ENCODE measurements at places on chromosomes 6 and 20. TPM values are rescaled to one million over a fixed set of nuclear protein-coding genes. Genes with fewer than 3 reads are reported as not detected.
A peak's percentile ranks its signal among the peaks of the same experiment; 100 is the strongest.

DNA sequence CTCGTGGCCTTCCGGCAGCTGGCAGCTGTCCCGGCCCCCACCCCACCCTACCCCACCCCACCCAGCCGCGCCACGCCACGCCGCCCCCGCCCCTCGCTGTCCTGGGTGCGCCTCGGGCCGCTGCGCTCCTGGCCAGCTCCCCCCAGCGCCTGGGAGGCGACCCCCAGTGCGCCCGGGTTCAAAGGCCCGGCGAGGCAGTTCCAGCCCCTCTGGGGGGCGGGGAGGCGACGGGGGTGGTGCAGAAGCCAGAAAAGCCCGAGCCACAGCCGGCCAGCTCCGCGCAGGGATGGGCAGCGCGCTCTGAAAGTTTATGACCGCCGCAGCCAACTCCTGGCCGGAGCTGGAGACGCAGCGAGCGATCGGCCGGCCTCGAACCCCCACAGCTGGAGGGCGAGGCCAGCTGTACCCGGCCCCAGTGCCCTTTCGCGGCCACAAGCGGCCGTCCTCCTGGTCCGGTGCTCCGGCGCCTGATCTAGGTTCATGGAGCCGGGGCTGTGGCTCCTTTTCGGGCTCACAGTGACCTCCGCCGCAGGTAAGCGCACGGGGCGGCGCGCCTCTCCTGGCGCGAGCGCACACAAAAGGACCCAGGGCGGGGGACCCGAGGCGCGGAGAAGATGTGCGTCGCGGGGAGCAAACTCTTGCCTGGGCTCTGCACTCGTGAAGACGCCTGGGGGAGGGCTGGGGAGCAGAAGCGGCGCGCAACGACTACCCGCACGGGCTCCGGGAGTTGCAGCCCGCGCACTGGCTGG, at the start of gene EDN3:
TSS of gene EDN3 (plus strand) at position 279 of the 749 bp plus-strand sequence. CDS start at position 481, 202 bp downstream.
- DNase-seq, result peak; percentile 57
- no peak within 1 kb of the TSS for H3K27ac ChIP-seq
- 0 out of 2 replicates have a peak, but pooled peaks cover 2% of the 10 kb centered on the region for H3K4me1 ChIP-seq
- H3K27me3 ChIP-seq, result peaks cover 76% of the 10 kb centered on the region

GRCh38 chr20:59323731-59324130, 23.3 kb downstream of the EDN3 start:
- no peak for DNase-seq
- no peak overlapping the region for H3K27ac ChIP-seq
- no peak overlapping the region for H3K4me3 ChIP-seq
- H3K27me3 ChIP-seq, result peaks cover 4% of the 10 kb centered on the region
- H3K4me1 ChIP-seq, result no peaks in the 10 kb centered on the region
- no peaks in the 10 kb centered on the region for H3K36me3 ChIP-seq

SIRPG gene
- total RNA-seq, result not detected

ARG1 gene
- total RNA-seq, result 0.53 TPM

GRCh38 chr6:133115946-133116345, 125.2 kb upstream of the EYA4 start:
- 0 out of 2 replicates have a peak, but pooled peaks cover 3% of the 10 kb centered on the region for H3K36me3 ChIP-seq
- H3K4me3 ChIP-seq, result no peak overlapping the region
- H3K27ac ChIP-seq, result no peak overlapping the region

DNA sequence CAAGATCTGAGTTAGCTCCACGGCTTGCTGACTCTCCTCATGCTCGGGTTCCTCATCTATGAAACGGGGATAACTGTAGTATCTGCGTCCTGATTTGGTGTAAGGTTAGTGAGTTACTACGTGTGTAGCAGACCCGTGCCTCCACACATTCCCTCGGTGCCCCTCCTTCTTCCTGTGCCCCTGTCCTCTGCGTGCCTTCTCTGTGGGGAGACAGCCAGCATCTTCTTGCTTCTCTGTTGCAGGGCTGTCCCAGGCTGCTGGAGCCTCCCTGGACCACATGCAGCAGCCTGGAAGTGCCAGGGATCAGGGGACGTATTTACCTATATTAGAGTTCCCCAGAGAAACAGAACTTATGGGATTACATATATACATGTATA, 128.6 kb upstream of the PRND start:
- H3K4me3 ChIP-seq, result peak overlapping the region; percentile 61
- H3K4me1 ChIP-seq, result peaks cover 4% of the 10 kb centered on the region
- peaks cover 16% of the 10 kb centered on the region for H3K27me3 ChIP-seq
- no peaks in the 10 kb centered on the region for H3K36me3 ChIP-seq

- no peak overlapping the region for H3K4me3 ChIP-seq
- no peak for DNase-seq
- no peak overlapping the region for H3K27ac ChIP-seq
- peaks cover 6% of the 10 kb centered on the region for H3K4me1 ChIP-seq
- H3K27me3 ChIP-seq, result no peaks in the 10 kb centered on the region
Measured at GRCh38 chr20:11165789-11166188, 492.0 kb upstream of the JAG1 start.

GRCh38 chr20:50355590-50356524, 154.3 kb upstream of the PTPN1 start:
- H3K27me3 ChIP-seq, result no peaks in the 10 kb centered on the region
- no peak overlapping the region for H3K27ac ChIP-seq
- peaks cover 11% of the 10 kb centered on the region for H3K4me1 ChIP-seq
- DNase-seq, result no peak

FRK gene
- 0.18 TPM for total RNA-seq

TXLNB gene
- total RNA-seq, result 0.07 TPM

GRCh38 chr6:158545043-158545966, 14.6 kb upstream of the TMEM181 start:
- no peaks in the 10 kb centered on the region for H3K27me3 ChIP-seq
- no peaks in the 10 kb centered on the region for H3K36me3 ChIP-seq
- no peak overlapping the region for H3K4me3 ChIP-seq
- H3K27ac ChIP-seq, result no peak overlapping the region

DNA sequence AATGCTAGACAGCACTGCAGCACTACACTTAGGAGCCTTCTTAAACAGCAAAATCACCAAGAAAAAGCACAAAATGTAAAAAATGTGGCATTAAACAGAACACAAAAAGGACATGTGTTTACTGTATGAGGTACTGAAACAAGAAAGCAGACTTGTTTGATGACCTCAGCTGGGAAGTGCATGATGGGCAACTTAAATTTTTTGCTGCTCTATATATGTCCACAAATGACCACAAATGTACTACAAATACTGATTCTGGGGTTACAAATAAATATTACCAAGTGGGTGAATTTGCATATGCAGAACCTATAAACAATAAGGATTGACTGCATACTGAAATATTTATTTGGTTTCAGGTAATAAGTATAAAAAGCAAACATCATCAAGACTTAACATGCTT, 13.1 kb downstream of the RAB23 start:
- no peaks in the 10 kb centered on the region for H3K27me3 ChIP-seq
- no peak for DNase-seq
- no peak overlapping the region for H3K27ac ChIP-seq
- no peak overlapping the region for H3K4me3 ChIP-seq

GRCh38 chr20:34110025-34110744, 1.9 kb downstream of the EIF2S2 start:
- peaks cover 39% of the 10 kb centered on the region for H3K36me3 ChIP-seq
- H3K4me3 ChIP-seq, result peak overlapping the region; percentile 94
- H3K27me3 ChIP-seq, result peaks cover 2% of the 10 kb centered on the region
- peak overlapping the region; percentile 99 for H3K27ac ChIP-seq

GRCh38 chr6:30942338-30943060, 1.7 kb downstream of the MUCL3 start:
- peak overlapping the region; percentile 17 for H3K4me3 ChIP-seq
- H3K27ac ChIP-seq, result peak overlapping the region; percentile 83
- no peaks in the 10 kb centered on the region for H3K36me3 ChIP-seq
- H3K4me1 ChIP-seq, result peaks cover 44% of the 10 kb centered on the region
- H3K27me3 ChIP-seq, result no peaks in the 10 kb centered on the region

ZC3H12D gene
- 0.14 TPM for total RNA-seq

CST2 gene
- total RNA-seq, result not detected

DNA sequence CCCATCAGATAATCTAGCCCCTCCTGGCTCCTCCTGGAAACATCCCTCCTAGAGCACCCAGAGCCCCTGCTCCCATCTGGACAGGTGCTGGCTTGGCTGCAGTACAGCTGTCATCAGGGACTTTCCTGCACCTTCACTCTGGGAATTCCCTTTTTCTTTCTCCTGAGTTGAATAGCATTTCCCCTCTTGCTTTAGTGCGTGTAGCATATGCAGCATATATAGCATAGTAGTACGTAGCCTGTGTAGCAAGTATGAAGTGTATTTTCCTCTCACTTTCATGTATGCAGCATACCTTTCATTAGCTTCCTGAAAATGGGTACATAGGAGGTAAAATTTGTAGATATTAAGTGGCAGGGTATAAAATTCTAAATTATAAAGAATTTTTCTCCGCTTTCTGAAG, 352.9 kb downstream of the ESR1 start:
- H3K27ac ChIP-seq, result no peak overlapping the region
- DNase-seq, result no peak
- no peaks in the 10 kb centered on the region for H3K36me3 ChIP-seq

DNA sequence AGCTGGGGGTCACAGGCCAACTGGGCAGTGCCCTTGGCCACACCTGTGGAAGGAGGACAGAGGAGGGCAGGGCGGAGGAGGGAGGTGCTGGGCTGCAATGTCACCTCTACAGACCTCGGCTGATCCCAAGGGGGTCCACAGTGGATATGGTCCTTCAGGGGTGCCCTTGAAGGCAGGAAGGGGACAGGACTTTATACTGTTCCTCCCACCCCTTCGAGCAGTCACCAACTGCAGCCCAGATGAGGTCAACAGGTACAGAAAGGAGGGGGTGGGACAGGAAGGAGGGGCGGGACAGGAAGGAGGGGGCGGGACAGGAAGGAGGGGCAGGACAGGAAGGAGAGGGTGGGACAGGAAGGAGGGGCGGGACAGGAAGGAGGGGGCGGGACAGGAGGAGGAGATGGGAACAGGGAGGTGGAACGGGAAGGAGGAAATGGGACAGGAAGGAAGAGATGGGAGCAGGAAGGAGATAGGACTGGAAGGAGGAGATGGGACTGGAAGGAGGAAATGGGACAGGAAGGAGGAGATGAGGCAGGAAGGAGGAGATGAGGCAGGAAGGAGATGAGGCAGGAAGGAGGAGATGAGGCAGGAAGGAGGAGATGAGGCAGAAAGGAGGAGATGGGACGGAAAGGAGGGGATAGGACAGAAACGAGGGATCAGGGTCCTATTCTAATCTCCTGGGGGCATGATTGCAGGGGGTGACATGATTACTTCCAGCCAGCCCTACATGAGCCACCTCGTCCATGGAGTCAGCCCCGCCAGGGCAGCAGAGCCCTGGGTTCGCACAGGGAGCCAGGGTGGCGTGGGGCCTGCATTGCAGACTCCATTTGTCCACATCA, 19.4 kb upstream of the MRGBP start:
- no peak overlapping the region for H3K4me3 ChIP-seq
- DNase-seq, result no peak
- peaks cover 7% of the 10 kb centered on the region for H3K4me1 ChIP-seq
- no peak overlapping the region for H3K27ac ChIP-seq
- no peaks in the 10 kb centered on the region for H3K27me3 ChIP-seq

DNA sequence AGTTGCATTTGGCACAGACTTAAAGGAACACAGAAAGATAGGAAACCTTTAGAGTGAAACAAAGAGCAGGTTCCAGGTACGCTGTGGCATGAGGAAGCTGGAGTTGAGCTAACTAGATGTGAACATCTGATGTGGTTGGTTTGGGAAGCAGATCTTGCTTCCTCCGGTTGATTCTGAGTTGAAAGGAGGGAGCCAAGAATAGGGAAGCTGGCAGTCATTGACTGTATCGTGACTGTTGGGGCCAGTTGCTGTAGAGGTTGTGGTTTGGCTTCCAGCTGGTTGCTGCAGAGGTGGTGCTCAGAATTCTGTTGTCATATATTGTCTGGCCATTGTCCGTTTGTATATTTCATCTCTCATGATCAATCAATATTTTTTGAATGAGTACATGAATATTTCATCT, 325.9 kb downstream of the PLCB1 start:
- H3K36me3 ChIP-seq, result no peaks in the 10 kb centered on the region
- H3K4me1 ChIP-seq, result no peaks in the 10 kb centered on the region
- no peak for DNase-seq

- DNase-seq, result no peak
- peaks cover 14% of the 10 kb centered on the region for H3K36me3 ChIP-seq
- no peaks in the 10 kb centered on the region for H3K27me3 ChIP-seq
- H3K4me1 ChIP-seq, result no peaks in the 10 kb centered on the region
Measured at GRCh38 chr6:153702671-153703070, 336.4 kb upstream of the OPRM1 start.

- H3K4me1 ChIP-seq, result peaks cover 72% of the 10 kb centered on the region
- peak overlapping the region; percentile 100 for H3K27ac ChIP-seq
- no peaks in the 10 kb centered on the region for H3K36me3 ChIP-seq
- DNase-seq, result no peak
- H3K4me3 ChIP-seq, result no peak overlapping the region
Measured at GRCh38 chr6:24979176-24979575, 43.4 kb upstream of the RIPOR2 start.

- H3K36me3 ChIP-seq, result peaks cover 69% of the 10 kb centered on the region
- no peak overlapping the region for H3K4me3 ChIP-seq
- no peak for DNase-seq
- H3K27me3 ChIP-seq, result peaks cover 4% of the 10 kb centered on the region
- H3K27ac ChIP-seq, result no peak overlapping the region
Measured at GRCh38 chr20:55693641-55694040, 311.7 kb downstream of the CBLN4 start.

- no peak for DNase-seq
- H3K27me3 ChIP-seq, result no peaks in the 10 kb centered on the region
- H3K27ac ChIP-seq, result no peak overlapping the region
- no peak overlapping the region for H3K4me3 ChIP-seq
Measured at GRCh38 chr6:121522771-121523386, 87.4 kb downstream of the GJA1 start.

BPI gene
- total RNA-seq, result not detected

DNA sequence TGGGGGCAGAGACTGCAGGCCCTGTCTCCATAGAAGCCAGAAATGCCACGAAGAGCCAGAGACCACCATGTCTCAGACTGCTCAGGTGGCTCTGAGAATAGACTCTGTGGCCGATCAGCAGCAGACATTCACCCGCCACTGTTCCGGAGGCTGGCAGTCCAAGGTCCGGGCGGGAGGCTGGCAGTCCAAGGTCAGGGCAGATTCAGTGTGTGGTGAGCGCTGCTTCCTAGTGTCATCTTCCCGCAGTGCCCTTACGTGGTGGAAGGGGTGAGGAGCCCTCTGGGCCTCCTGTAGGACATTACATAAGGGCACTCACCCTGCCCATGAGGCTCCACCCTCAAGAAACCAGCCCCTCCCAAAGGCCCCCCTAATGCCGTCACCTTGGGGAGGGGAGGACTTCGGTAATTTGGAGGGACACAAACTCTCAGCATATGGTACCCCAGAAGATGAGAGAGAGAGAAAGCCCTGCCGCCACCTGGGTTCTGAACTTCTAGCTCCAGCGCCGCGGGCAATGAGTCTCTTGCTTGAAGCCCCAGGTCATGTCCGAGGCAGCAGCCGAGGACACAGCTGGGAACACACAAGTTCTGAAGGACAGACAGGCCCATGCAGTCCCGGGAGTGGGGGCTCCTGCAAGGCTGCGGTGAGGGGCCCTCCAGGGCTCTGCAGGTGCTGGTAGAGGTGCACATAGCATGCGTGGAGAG, 36.4 kb downstream of the DACT2 start:
- H3K36me3 ChIP-seq, result no peaks in the 10 kb centered on the region
- H3K4me3 ChIP-seq, result no peak overlapping the region
- H3K4me1 ChIP-seq, result no peaks in the 10 kb centered on the region
- H3K27ac ChIP-seq, result no peak overlapping the region
- no peak for DNase-seq

ANGPT4 gene
- total RNA-seq, result 0.25 TPM

- H3K4me1 ChIP-seq, result peaks cover 13% of the 10 kb centered on the region
- no peak overlapping the region for H3K27ac ChIP-seq
- peak; percentile 74 for DNase-seq
- H3K36me3 ChIP-seq, result no peaks in the 10 kb centered on the region
- H3K27me3 ChIP-seq, result no peaks in the 10 kb centered on the region
Measured at GRCh38 chr20:23340524-23340923, 10.1 kb upstream of the NXT1 start.

- H3K27me3 ChIP-seq, result no peaks in the 10 kb centered on the region
- H3K4me3 ChIP-seq, result no peak overlapping the region
- H3K4me1 ChIP-seq, result peaks cover 32% of the 10 kb centered on the region
- no peak overlapping the region for H3K27ac ChIP-seq
Measured at GRCh38 chr20:4708036-4708435, 13.7 kb upstream of the PRND start.

Data from WTC11 (cell line).